ENCODE measurements at places on chromosomes 16 and 17.

GRCh38 chr16:77306075-77306474 is 106.9 kb downstream of the SYCE1L start:
- no peak for DNase-seq

DNA sequence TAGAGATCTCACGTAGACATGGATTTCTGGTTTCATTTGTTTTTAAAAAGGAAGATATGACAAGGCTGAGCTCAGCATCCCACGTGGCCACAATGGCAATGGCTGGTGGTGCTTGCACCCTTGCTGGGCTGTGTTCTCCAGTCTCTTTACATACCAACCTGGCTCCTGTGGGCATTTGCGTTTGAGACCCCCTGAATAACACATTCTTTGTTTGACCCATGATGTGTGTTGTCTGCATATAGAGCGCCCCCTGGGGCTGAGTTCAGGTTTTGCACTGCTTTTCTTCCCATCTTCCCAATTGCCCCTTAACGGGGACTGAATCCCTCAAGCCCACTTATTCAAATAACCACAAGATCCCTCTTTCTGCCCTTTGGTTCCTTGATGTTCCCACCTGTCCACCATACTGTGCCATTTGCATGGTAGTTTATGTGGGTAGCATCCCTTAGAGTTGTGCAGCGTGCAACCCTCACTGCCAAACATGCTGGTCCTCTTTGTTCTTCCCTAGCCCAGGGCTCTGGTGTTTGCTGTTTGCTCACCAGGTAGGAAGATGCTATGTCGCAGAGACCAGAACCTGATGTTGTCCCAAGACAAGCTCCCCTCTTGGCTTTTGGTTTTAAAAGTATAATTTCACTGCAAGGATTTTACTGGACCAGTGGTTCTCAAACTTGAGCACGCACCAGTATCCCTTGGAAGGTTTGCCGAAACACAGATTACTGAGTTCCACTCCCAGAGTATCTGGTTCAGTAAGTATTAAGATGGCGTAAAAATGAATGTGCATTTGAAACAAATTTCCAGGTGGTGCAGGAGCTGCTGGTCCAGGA is 38.5 kb upstream of the NKD1 start:
- DNase-seq = no peak

- DNase-seq = no peak
These were observed 7.1 kb downstream of the SOX8 start for GRCh38 chr16:988471-989353.

- DNase-seq = no peak
These were observed 125.4 kb downstream of the MAP2K6 start for GRCh38 chr17:69539781-69540319.

- no peak for DNase-seq
These were observed at the start of gene ANKS4B for GRCh38 chr16:21233521-21234150. TSS of gene ANKS4B (plus strand) at chr16:21233699. CDS start at chr16:21233738, 39 bp downstream.

DNA sequence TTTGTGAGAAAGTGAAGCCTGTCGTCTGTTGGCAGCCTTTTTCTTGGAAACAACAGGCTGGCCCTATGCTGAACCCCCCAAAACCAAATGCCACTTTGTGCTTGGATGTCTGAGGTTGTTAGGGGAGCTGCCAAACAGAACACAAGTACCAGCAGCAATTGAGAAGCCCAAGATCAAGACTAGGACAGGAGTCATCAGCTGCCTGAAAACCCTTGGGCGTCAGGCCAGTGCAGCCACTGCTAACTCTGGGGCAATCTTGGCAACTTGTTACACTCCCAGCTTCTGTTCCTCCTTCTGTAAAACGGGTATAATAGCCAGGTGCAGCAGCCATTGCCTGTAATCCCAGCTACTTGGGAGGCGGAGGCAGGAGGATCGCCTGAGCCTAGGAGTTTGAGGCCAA is 9.3 kb upstream of the LRRC59 start:
- DNase-seq = no peak

DNA sequence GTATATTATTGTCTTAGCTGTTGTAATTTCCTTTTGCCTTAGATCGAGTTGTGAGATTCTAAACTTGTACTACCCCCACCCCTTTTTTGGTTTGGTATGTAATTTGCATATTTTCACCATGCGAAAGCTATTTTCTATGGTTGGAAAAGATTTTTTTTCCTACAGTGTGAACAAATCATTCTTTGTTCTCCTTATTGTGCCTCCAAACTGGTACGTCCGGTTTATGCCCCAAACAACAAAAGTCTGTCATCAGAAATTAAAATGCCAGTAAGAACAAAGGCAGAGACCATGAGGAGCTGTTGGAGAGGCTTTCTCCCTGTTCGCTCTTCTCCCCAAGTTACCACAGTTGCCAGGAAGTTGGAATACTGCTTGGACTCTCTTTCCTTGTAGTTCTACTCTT is 66.1 kb downstream of the BCAS3 start:
- DNase-seq = no peak

DNA sequence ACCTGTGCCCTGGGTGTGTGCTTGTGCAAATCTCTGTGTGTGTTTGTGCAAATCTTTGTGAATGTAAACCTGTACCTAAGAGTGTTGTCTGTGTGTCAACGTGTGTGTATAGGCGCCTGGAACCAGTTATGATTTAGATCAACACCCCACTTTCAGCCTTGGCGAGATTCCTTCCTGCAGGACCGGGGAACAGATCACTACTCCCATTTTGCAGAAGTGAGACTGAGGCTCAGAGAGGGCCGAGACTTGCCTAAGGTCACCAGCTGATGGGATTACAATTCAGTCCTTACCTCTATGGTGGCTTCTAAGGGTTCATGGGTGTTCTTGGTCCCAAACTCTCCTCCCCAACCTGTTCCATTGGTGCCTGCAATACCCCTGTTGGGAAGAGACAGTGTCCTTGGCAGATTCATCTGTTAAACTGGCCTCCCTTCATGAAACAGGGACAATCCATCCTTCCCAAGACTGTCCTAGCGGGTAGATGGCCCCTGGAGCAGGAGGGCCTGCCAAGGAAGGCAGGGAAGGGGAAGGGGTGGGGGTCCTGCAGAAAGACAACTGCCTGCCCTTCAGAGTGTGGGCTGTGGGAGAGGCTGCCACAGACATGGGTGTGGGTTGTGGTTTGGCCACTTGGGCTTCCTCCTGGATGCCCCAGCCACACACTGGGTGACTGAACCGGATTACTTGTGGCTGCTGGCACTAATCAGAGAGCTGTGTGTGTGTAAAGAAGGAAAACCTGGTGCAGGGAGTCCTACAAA is 6.9 kb upstream of the MAPK7 start:
- DNase-seq = no peak

DNA sequence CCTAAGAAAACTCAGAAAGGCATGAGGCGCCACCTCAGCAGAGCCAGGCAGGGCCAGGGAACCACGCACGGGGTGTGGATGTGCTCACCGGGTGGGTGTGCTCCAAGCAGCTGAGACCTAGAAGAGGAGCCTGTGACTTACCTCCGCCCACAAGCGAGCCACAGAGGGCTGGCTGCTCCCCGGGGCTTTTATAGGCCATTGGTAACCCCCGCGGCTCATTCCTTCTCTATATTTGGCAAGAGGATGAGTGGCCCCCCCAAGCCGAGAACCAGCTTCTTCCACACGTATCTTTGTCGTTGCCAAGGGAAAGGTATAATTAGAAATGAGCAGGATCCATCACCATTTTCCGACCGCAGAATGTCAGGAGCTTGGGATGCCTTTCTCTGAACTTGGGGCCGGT is at the start of gene MYH3:
MYH3 (minus strand) TSS at position 162 of the 400 bp plus-strand sequence. CDS start 2,245 bp downstream, outside the sequence.
- no peak for DNase-seq

DNA sequence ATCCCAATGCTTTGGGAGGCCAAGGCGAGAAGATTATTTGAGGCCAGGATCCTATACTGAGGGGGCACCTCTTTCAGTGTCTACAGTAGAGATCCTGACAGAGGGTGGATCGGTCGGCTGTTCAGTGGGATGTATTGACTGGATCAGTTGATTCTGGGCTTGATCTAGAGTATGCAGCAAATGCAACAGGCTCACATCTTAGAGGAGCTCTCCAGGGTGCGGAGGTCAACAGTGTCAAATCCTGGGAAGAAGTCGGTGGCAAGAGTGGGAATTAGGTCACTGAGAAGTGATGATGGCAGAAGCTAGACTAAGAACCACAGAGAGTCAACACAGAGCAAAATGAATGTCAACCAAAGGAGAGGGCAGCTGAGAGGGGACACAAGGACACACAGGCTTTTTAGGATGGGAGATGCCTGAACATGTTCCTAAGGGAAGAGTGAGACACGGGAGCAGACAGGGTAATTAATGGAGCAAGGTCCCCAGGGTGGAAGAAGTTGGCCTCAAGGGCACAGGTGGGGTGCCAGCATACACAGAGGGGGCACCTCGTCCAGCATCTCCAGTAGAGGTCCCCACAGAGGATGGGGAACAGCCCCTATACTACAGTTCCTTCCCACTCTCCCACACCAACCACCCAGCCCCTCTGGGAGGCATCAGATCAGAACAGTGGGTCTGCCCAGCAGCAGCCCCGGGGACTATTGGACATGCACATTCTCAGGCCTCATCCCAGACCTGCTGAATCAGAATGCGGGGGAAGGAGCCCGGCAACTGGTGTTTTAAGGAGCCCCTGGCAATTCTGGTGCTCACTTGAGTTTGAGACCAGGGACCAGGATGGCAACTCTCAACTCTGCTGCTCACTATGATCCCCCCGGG is 10.0 kb upstream of the CYTH1 start:
- DNase-seq = no peak

- no peak for DNase-seq
These were observed 118.8 kb upstream of the TBX2 start for GRCh38 chr17:61280851-61281250.

DNA sequence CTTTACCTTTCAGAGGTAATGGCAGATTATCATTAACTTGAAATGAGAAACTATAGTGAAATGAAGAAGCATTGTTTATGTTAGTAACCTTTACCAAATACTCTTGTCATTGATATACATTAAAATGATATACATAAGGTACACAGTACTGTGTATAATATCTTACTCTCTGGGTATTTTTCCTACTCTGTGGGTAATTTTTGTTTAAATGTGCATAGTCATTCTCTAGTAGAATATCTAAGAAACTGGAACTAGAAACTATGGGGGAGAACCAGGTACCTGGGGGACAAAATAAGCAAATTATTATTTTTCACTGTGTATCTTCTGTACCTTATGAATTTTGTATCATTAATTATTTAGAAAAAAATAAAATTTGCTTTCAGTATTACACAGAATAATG is 20.6 kb upstream of the PHAF1 start:
- DNase-seq = no peak

GRCh38 chr17:82949984-82950383 is 110.2 kb upstream of the ZNF750 start:
- no peak for DNase-seq

- peak; percentile 82 for DNase-seq
These were observed 217.0 kb upstream of the CIBAR2 start for GRCh38 chr16:85329059-85329812.

DNA sequence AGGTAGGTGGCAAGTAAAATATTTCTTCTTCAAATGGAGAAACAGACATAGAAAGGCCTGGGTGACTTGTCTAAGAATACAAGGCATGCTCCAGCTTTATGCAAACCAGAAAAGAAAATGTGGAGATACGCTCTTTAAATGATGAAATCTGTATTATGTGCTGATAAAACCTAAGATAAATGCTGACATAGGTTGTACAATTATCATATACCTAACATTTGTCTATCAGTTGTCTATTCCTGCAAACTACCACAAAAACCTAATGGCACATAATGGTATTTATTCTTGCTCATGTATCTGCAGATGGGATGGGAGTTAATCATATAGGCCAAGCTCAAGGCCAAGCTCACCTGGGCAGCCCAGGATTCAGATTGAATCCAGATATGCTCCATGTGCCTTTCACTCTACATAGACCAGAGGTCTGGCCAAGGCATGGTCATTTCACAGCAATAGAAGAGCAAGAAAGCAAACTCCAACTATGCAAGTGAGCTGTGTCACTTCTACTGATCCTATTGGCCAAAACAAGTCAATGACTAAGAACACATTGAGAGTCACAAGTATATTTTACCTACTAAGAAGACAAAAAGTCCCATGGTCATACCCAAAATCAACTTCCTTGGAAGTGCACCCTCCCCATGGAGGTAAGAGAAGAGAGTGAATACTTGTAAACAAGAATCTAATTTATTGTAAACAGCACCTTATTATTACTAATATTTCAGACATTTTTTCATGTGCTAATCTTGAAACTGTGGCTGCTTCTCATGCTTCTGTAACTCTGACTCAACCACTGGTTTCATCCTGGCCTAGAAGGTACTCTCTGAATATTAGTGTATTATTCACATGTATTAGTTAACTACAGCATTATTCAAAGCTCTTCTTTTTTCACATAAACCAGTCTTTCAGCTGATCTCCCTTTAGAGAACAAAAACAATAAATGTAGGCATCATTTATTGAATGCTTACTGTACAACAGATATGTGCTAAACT is 270.7 kb upstream of the SOX9 start:
- no peak for DNase-seq

DNA sequence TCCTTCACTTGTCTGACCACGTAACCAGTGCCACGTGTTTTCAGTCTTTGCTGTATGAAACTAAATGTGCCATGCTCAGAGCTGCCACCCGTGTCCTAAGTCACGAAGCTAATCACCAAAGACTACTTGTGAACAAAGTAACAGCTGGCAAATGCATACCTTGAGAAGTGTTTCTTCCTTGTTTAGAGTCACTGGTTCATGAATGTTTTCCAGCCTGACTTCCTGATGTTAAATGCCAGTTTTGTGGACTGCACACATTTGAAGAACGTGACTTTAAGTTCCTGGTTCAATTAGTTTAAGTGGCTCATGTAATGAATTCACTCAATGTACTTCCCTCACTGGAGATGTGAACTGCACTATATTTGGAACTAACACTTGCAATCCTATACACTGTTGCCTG is 19.9 kb upstream of the KPNB1 start:
- DNase-seq = no peak

DNA sequence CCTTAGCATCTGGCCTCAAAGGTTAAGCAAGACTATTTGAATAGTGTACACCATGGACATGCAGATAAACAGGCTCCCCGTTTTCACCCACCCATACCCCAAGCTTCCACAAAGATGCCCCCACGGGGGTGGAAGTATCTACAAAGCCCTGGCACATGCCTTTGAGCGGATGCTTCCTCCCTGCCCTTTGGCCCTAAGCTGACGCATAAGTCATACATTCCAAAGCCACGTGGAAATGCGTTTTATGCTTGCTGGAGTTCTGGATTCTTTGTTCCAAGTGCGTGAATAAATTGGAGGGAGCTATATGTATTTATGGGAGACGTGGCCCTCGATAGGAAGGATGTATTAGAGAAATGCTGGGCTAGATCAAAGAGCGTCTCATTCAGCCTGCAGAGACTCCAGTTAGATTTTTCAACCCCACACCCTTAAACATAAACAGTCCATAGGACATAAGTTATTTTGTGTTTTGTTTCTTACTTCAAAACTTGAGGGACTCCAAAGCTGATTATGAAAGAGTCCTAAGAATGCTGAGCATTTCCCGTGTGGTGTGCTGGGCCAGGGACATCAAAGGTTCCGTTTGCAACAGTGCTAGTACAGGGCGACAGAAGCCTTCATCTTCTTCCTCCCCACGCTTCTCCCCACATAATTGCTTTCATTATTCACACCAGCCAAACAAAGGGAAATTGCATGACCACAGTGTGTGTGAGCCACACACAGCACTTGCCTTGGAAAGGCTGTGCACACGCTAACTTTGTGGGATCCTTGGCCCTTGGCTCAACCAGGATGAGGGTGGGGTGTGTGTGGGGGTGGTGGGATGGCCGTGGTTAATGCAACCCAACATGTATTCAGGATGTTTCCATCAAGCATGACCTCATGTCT is 73.6 kb downstream of the WIPI1 start:
- no peak for DNase-seq

All from NCI-H524 treated with DMSO at 0.1 percent for 48 hours (cell line).